Activated T-helper 17 cell treated with anti-CD3 and anti-CD28 coated beads, Interleukin-2, amount 50 U/mL, for 72 hours (primary cell): ENCODE measurements at places on chromosomes 4 and X.

- no peak for ATAC-seq
These were observed 132.8 kb upstream of the KLF3 start for GRCh38 chr4:38531141-38531727.

DNA sequence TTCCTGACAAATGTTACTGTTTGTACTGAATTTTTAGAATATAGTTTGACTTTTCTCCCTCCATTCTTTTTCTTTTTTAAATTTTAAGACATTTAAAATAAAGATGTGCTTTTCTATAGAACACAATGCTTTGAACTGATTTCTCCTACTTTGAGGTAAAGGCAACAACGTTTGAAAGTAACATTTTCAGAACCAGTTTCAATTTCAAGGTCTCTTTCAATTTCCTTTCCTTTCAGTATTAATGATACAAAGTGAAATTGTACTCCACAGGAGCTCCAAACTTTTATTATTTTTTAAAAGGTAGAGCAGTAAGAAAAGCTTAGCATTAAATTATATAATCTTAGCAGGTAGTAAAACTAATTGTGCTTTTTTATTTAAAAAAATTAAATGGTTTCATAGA, 54.9 kb downstream of the NDST4 start:
- ATAC-seq = no peak

- ATAC-seq = peak; percentile 18
These were observed 32.5 kb downstream of the TLL1 start for GRCh38 chr4:165905405-165906027.

DNA sequence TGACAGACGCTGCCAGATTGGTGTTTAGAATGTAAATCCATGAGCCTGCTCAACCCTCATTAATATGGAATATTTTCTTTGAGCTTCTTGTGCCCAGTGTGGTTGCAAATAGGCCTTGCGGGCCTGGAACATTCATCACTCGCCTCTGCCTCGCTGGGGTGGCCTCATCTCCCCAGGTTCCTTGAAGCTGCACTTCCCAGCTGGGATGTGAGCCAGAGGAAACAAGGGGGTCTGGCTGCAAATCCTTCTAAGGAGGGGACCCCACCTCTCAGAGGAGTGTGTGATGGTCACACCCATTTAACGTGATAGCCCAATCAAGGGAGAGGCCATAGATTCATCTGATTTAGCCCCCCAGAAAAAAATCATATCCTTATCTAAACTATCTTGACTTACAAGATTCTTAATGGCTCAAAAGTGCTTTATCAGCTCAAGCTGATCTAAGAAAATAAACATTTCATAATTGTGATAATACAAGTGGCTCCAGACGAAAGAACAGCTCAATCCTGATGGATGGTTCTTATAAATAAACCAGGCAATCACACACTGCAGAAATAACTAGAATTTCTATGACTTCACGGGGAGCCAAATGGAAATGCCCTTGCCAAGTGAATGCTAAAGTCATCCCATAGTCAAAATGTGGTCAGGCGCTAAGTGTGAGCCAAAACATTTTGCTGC, 189.9 kb downstream of the PTTG2 start:
- ATAC-seq = no peak

DNA sequence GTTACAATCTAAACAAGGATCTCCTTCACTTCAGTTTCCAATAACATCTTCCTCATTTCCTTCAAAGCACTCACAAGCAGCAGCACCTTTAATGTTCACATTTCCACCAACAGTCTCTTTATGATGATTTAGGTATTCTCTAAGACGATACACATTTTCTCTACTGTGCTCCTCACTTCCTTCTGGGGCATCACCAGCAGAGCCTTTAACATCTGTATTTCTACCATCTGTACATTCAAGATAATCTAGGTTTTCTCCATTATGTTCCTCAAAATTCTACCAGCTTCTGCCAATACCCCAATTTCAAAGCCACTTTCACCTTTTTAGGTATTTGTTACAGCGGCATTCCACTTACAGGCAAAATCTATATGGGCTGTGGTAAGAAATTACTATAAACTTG, 80.6 kb downstream of the FBXW7 start:
- ATAC-seq = no peak

DNA sequence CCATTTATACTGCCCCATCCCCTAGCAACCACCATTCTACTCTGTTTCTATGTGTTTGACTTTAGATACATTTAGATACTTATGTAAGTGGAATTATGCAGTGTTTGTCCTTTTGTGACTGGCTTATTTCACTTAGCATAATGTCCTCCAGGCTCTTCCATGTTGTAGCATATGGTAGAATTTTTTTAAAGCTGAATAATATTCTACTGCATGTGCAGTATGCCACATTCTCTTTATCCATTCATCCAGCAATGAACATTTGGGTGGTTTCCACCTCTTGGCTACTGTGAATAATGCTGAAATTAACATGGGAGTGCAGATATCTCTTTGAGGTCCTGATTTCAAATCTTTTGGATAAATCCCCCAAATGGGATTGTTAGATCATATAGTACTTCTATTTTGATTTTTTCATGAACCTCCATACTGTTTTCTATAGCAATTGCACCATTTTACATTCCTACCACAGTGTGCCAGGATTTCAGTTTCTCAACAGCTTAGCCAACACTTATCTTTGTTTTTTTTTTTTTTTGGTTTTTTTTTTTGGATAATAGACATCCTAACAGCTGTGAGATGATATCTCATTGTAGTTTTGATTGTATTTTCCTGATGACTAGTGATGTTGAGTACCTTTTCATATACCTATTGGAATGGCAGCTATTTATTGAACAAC, 105.9 kb upstream of the LNX1 start:
- no peak for ATAC-seq

GRCh38 chr4:150625033-150625432, 43.1 kb downstream of the MAB21L2 start:
- ATAC-seq = no peak

- no peak for ATAC-seq
These were observed 9.4 kb downstream of the IL15 start for GRCh38 chr4:141645611-141646340.

DNA sequence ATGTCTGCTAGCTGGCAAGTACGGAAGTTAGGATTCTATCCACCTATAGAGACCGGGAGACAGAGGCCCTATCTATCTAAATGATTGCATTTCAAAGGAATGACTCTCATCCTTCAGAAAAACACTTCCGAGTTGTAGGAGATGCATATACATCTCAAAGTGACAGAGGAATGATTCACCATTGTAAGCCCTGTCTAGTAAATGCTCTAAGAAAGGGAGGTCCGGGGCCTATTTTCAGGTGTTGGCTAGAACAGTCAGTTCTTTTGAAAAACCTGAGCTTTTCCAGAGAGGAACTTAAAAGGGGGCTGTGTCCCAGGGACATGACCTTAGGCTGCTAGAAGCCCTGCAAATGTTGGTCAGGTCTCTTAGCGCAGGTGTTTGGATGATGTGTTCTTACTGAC, 262.9 kb upstream of the IL1RAPL1 start:
- no peak for ATAC-seq

GRCh38 chr4:165288639-165289422, 38.6 kb upstream of the MSMO1 start:
- ATAC-seq = no peak

DNA sequence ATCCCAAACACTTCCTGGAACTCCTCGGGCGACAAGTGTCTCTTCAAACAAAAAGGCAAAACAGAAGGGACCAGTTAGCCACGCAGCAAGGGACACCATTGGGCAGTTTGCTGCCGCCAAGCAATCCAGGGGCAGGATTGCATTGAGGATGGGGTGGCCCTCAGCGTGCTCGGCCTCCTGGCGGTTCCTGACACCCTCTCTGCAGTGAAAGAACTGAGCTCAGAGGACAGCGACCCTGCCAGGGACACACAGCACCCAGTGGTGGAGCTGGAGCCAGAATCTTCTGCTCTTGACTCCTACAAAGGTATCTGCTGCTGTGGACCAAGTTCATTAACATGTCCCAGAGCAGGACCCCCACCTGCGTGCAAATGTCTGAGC, 27.4 kb upstream of the AFAP1 start:
- no peak for ATAC-seq

GRCh38 chr4:124964251-124964650, 251.7 kb upstream of the ANKRD50 start:
- ATAC-seq = no peak

DNA sequence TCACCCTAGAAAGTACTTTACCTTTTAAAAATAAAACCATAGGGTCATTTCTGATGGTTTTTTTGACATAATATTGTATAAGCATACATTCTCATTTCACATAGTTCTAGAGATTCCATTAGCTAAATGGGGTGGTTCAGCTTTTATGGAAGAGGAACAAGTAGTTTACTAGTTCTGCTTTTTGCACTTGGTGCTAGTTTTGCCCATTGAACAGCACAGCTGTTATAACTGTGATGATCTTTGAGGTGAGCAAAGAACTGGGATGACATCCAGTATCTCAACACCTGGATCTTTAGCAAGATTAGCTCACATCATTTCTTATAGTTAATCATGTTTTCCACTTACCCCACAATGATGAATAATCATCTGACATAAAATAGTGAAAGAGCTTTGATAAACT, 40.9 kb downstream of the MOB1B start:
- ATAC-seq = no peak

DNA sequence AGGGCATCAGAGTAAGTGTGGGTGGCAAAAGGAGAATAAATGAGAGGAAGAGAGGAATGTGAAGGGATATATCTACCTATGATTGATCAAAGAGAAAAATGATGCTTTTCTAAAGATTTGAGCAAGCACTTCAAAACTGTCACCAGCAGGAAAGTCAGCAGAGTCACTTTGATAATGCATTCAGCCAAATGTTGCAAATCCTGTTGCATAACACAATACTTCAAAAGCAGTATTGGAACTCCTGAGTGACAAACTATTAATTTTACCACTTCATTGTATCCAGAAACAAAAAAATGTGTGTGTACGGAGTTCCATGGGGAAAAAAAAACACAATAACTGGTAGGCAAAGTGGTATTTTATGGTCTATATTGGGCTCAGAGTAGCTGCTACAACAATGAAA, 160.3 kb downstream of the EMCN start:
- no peak for ATAC-seq

DNA sequence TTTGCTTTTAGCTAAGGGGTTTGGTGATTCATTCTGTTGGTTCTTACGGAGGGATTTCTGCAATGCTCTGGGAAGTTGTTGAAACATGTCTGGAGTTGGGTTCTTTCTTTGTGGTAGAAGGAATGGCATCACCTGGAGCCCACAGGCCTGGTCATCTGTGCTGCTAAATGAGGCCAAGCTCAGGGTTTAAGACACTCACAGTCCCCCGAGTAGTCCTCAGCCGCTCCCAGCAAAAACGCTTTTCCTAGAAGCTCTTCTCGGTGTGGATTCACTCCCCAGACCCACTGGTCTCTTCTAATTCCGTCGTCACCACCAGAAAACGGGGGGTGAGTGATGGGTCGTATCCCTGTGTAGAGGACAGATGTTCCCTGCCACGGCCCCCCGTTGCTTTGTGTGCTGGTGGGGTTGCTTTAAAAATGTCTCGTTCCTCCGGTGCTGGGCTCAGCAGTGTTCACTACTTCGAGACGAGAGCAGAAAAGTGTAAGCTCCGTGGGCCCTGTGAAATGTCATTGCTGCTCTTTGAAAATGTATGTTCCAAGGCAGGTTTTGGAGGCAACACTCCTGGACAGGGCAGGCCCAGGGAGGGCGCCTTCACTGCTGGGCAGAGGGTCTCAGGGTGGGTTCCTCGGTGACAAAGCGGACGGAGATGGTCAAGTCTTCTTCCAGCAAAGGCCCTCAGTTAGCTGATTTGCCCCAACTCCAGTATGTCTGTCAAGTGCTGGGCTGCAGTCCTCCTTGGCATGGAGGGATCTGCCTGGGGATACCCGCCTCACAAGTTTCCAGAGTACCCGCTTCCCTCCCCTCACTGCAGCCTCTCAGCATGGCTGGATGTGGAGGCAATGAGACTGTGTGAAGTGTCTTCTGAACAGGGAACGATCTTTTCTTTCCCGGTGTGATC, 37.3 kb downstream of the PSAPL1 start:
- no peak for ATAC-seq

DNA sequence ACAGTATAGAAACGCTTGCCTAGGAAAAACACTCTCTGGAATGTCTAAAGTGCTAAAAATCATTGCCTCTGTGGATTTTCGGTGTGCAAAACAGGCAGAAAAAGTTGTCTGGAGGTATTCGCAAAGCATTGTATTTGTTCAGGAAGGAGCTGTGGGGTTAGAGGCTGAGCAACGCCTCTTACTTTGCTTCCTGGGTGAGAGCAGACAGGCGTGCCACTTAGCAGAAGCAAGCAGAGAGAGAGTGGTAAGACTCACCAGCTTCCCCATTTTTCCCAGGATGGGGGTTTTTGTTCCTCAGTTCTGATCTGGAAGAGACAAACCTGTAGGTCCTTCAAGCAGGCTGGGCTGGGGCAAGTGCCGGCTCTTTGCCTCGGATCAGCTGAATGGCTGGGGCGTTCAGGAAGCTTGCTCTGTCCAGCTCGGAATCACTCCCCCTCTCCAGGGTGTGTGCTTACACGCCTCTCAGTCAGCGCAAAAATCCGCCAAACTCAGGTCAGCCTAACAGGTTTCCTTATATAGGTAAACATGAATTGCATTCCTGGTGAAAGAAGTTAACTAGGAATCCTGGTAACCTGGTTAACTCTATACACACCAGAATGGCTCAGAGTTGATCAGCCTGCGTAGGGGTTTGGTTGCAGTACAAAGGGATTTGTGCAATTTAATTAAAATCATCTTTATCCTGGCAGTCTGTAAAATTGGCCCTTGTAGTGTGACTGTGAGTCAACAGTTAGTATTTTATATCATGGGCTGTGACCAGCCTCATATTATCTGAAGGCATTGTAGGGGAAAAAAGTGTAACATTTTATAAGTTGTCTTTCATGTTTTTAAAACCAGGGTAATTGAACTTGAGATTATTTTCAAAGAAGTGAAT, 213.1 kb upstream of the MID1 start:
- no peak for ATAC-seq

GRCh38 chrX:153688911-153689590, 1.3 kb downstream of the SLC6A8 start:
- ATAC-seq = no peak

GRCh38 chr4:95114521-95114920, 356.8 kb downstream of the BMPR1B start:
- no peak for ATAC-seq

DNA sequence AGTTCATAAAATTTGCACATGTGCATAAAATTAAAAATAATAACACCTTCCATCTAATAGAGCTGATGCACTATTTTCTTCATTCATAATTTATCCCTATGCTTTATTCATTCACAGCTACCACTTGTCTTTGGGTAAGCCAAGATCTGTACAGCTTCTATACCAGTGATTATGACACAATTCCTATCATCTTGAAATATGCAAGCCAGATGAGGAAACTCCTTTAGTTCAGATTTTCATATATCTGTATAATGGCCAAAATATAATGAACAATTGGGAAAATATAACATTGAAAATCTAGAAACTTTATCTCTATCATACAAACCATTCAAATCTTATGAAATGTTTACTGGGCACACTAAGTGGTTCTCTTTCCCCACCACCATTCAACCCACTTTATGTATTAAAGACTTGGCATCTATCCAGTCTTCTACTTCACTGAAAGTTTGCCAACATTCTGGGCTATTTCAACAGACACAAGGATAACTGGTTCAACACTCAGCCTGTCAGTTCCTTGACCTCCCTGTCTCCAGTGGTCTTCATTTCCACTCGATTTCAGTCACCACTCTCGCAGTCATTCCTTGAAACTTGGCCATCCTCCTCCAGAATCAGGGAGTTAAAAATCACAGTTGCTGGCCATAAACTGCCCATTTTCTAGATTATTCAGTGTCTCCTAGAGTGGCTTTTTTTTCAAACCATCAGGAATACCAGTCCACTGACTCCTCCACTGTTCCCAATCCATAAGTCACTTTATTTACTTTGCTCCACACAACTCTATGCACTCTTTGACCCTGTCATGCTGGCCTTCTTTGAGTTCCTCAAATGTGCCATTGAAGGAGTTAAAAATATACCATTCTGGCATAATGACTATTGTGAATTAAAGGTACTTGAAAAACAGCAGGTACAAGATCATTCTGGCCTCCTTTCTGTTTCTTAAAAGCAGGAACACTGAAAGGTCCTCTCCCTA, 85.5 kb downstream of the CAMK2D start:
- no peak for ATAC-seq
